Lung (tissue), 17 donors: ENCODE measurements at places on chromosomes 5 and 9. TPM values are rescaled to one million over a fixed set of nuclear protein-coding genes. Genes with fewer than 3 reads are reported as not detected.

FOXD4 gene
- 0.34 TPM for total RNA-seq

TAL2 gene
- not detected for total RNA-seq

PCDHGA8 gene
- 7.3 TPM for total RNA-seq

SLC6A3 gene
- total RNA-seq = 0.95 TPM

OMD gene
- 5.6 TPM for total RNA-seq

URM1 gene
- 57.1 TPM for total RNA-seq

F2RL1 gene
- total RNA-seq = 19.2 TPM

DNA sequence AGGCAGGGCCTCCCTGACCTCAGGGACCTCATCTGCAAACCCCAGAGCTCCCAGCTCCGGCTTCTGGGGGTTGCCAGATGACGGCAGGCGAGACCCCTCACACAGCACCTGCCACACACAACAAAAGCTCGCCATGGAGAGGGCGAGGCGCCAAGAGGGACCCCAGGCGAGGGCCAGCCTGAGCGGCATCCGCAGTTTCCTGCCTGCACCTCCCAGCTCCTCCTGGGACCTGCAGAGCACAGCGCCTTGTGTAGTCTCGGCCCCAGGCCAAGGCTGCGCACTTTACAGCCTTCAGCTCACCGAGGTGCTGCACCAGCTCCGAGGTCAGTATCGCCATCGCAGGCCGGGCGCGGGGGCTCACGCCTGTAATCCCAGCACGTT, 82.4 kb upstream of the ADAMTS2 start:
- peaks cover 4% of the 10 kb centered on the region for H3K4me1 ChIP-seq
- no peak overlapping the region for H3K27ac ChIP-seq
- no peaks in the 10 kb centered on the region for H3K27me3 ChIP-seq
- no peaks in the 10 kb centered on the region for H3K36me3 ChIP-seq

DNA sequence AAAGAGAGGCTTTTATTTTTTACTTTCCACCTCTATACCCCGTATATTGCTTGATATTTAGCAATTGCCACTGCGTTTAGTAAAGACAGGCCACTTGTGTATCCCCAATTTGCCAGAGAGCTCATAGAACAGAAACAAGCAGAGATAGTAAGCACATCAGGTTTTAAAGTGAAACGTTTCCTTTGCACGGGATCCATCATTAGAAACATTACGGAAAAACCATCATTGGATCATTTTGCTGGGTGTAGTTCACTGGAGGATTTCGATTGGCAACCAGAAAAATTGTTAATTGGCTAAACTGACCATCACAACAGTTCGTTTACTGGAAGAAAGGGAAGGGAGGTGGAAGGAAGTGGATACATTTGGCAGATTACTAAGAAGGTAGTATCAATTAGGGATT, 149.4 kb upstream of the STK32A start:
- no peaks in the 10 kb centered on the region for H3K36me3 ChIP-seq
- DNase-seq = no peak
- H3K27me3 ChIP-seq = no peaks in the 10 kb centered on the region

DNA sequence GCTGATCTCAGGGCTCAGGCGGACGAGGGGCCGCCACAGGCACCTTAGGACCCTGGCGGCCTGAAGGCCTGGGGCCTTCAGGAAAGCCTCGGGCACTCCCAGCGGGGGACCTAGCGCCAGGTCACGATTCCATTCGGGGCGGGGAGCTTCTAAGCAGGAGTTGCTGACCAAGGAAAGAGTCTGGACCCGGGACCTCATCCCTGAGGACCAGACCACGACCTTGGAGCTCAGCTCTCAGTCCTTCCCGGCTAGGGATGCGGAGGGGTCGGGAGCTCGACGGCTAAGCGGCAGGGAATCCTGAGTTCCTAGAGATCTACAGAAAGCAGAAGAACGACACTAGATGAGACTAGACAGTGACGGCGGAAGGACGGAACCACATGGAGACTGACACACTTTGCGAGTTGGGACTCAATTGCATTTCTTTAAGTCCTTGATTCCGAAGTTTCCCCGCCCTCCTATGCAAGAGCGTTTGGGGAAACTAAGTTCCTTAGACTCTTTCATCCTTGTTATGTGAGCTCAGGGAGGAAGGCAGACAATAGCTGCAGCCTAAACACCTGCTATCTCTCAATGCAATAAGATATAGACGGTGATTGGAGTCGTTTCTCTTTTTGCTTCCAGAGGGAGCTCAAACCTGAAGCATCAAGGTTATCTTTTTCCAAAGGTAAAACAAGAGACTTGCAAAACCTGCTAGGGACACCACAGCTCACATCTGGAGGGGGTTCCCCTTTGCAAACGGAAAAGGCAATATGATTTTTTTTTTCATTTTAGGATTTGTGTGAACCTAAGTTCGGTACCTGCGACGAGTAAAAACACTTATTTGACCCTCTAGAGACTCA, 9.7 kb downstream of the NR2F1-AS1 start:
- H3K4me1 ChIP-seq = peaks cover 15% of the 10 kb centered on the region
- H3K27ac ChIP-seq = no peak overlapping the region
- no peaks in the 10 kb centered on the region for H3K36me3 ChIP-seq

GRCh38 chr9:437574-438001, 222.9 kb downstream of the DOCK8 start:
- no peak overlapping the region for H3K27ac ChIP-seq
- H3K4me1 ChIP-seq = peaks cover 2% of the 10 kb centered on the region
- H3K27me3 ChIP-seq = no peaks in the 10 kb centered on the region
- DNase-seq = peak; percentile 84

DNA sequence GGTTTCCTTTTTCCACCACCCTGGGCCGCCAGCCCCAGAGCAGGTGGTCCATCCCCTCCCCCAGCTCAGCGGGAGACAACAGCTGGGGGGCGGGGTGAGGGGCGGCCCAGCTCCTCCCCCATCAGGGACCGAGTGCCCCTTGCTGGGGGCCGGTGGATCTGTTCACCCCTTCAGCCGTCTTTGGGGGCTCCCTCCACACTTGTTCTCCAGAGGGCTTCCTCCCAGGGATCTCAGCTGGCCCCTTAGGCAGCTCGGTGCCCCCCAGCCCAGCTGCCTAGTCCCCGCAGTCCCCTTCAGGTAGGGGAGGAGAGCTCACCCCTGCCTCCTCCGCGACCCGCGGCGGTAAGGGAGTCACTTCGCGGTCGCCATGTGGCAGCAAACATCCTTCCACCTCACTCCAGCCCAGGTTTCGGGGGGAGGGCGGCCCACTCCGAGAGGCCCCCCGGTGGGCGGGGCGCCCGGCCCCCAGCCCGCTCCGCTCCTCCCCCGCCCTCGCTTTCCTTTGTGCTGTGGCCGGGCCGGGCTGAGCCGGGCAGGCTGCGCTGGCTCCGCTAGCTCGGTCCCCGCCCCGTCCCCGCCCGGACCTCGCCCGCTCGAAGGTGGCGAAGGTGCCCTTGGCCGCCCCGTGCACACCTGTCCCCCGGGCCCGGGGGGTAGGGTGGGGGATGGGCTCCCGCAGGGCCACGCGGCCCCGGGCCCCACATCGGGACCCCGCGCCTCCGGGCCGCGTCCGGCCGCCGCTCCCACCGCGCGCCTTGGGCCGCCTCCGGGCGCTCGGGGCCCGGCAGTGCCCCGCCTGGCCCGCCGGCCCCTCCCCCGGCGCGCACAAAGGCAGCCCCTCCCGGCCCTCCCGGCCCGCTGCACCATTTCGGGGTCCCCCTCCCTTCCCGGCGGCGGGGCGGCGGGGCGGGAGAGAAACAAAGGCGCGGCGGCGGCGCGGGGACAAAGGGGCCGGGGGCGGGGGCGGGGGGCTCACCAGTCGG, 683 bp downstream of the DBN1 start:
- H3K27ac ChIP-seq = peak overlapping the region; percentile 15
- peak overlapping the region; percentile 42 for H3K4me3 ChIP-seq
- peaks cover 12% of the 10 kb centered on the region for H3K36me3 ChIP-seq
- H3K4me1 ChIP-seq = no peaks in the 10 kb centered on the region

- H3K4me1 ChIP-seq = peaks cover 2% of the 10 kb centered on the region
- DNase-seq = no peak
- H3K36me3 ChIP-seq = peaks cover 5% of the 10 kb centered on the region
- H3K4me3 ChIP-seq = no peak overlapping the region
- no peaks in the 10 kb centered on the region for H3K27me3 ChIP-seq
- H3K27ac ChIP-seq = no peak overlapping the region
These were observed 91.8 kb upstream of the TXNDC8 start for GRCh38 chr9:110429453-110429852.

GRCh38 chr5:111737716-111738115, 19.3 kb downstream of the NREP start:
- peaks cover 42% of the 10 kb centered on the region for H3K4me1 ChIP-seq
- no peak overlapping the region for H3K4me3 ChIP-seq
- peaks cover 19% of the 10 kb centered on the region for H3K36me3 ChIP-seq
- peak; percentile 54 for DNase-seq

- no peak for DNase-seq
- H3K36me3 ChIP-seq = no peaks in the 10 kb centered on the region
- peaks cover 7% of the 10 kb centered on the region for H3K4me1 ChIP-seq
- no peak overlapping the region for H3K27ac ChIP-seq
These were observed 5.5 kb upstream of the SMIM32 start for GRCh38 chr5:136198453-136198852.

- H3K27me3 ChIP-seq = no peaks in the 10 kb centered on the region
- no peaks in the 10 kb centered on the region for H3K36me3 ChIP-seq
- no peak overlapping the region for H3K27ac ChIP-seq
These were observed 53.2 kb downstream of the C5orf22 start for GRCh38 chr5:31585166-31585894.

DNA sequence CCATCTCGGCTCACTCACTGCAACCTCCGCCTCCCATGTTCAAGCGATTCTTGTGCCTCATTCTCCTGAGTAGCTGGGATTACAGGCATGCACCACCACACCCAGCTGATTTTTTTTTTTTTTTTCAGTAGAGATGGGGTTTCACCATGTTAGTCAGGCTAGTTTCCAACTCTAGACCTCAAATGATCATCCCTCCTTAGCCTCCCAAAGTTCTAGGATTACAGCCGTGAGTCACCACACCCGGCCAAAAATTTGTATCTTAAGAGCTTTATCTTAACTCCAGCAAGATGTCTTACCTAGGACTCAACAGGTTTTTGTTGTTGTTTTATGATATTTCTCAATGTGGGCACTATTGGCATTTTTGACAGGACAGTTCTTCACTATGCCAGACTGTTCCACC, 27.9 kb downstream of the LYRM7 start:
- DNase-seq = no peak
- no peak overlapping the region for H3K27ac ChIP-seq
- H3K36me3 ChIP-seq = no peaks in the 10 kb centered on the region
- no peak overlapping the region for H3K4me3 ChIP-seq
- H3K27me3 ChIP-seq = no peaks in the 10 kb centered on the region

GRCh38 chr9:90137801-90138200, 504.8 kb downstream of the DIRAS2 start:
- H3K36me3 ChIP-seq = no peaks in the 10 kb centered on the region
- H3K4me3 ChIP-seq = no peak overlapping the region
- no peaks in the 10 kb centered on the region for H3K4me1 ChIP-seq

GRCh38 chr5:180135128-180135955, 63.8 kb upstream of the RNF130 start:
- H3K36me3 ChIP-seq = no peaks in the 10 kb centered on the region
- no peak overlapping the region for H3K4me3 ChIP-seq
- no peaks in the 10 kb centered on the region for H3K27me3 ChIP-seq

GRCh38 chr5:112534067-112534583, 115.0 kb upstream of the EPB41L4A start:
- no peak for DNase-seq
- no peak overlapping the region for H3K4me3 ChIP-seq
- H3K27ac ChIP-seq = no peak overlapping the region
- no peaks in the 10 kb centered on the region for H3K27me3 ChIP-seq
- no peaks in the 10 kb centered on the region for H3K4me1 ChIP-seq
- no peaks in the 10 kb centered on the region for H3K36me3 ChIP-seq

- H3K27ac ChIP-seq = no peak overlapping the region
- H3K4me1 ChIP-seq = no peaks in the 10 kb centered on the region
- no peaks in the 10 kb centered on the region for H3K36me3 ChIP-seq
- no peaks in the 10 kb centered on the region for H3K27me3 ChIP-seq
- DNase-seq = no peak
- no peak overlapping the region for H3K4me3 ChIP-seq
These were observed 278.1 kb upstream of the CD180 start for GRCh38 chr5:67474597-67475238.

- H3K27me3 ChIP-seq = no peaks in the 10 kb centered on the region
- H3K4me3 ChIP-seq = no peak overlapping the region
- peaks cover 3% of the 10 kb centered on the region for H3K4me1 ChIP-seq
- no peaks in the 10 kb centered on the region for H3K36me3 ChIP-seq
These were observed 342.8 kb downstream of the EBF1 start for GRCh38 chr5:158756871-158757270.

DNA sequence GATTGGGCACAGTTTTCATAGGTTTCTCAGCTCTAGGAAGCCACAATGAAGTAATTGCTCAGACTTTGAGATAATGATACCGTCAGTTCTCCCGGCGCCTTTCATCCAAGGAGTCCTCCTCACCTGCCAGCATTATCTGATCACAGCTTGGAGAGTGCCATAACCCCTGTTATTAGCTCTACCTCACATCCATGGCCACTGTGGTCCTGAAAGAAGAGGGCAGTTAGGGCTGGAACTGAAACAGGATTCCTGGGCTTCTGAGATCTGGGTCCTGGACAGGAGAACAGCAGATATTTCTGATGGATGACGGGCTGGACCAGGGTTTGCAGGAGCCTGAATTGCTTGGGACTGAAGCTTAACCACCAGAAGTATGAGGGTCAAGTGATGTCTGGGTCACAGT, 13.5 kb downstream of the RGS3 start:
- no peak for DNase-seq
- no peaks in the 10 kb centered on the region for H3K4me1 ChIP-seq
- H3K27ac ChIP-seq = no peak overlapping the region
- H3K27me3 ChIP-seq = no peaks in the 10 kb centered on the region
- H3K4me3 ChIP-seq = no peak overlapping the region

DNA sequence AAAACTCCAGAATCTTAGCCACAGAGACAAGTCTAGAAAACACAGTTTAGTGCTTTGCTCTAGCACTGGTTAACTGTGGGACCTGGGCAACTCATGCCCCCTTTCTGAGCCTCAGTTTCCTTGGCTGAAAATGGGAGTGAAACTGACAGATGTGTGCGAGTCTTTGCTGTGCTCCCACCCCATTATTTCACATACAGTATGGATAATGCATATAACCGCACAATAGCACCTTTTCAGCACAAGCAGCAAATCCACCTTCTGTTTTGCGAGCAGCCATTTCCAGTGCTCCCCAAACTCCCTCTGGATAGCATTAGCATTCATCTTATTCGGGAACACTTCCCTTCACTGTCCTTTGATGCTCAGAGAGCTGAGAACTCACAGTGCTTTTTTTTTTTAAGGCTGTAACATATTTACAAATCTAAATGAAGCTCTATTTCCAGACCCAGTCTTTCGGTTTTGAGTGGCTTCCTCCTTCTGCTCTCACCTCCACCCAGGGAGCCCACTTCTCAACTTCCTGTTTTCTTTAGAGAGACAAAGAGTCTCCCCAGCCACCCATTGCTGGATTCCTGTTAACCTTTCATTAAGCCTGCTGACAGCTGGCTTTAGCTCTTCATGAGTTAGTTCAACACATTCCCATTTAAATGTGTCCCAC, 49.2 kb downstream of the TIMD4 start:
- H3K36me3 ChIP-seq = no peaks in the 10 kb centered on the region
- no peaks in the 10 kb centered on the region for H3K4me1 ChIP-seq
- DNase-seq = no peak
